ENCODE measurements at places on chromosomes 16 and 17.

DNA sequence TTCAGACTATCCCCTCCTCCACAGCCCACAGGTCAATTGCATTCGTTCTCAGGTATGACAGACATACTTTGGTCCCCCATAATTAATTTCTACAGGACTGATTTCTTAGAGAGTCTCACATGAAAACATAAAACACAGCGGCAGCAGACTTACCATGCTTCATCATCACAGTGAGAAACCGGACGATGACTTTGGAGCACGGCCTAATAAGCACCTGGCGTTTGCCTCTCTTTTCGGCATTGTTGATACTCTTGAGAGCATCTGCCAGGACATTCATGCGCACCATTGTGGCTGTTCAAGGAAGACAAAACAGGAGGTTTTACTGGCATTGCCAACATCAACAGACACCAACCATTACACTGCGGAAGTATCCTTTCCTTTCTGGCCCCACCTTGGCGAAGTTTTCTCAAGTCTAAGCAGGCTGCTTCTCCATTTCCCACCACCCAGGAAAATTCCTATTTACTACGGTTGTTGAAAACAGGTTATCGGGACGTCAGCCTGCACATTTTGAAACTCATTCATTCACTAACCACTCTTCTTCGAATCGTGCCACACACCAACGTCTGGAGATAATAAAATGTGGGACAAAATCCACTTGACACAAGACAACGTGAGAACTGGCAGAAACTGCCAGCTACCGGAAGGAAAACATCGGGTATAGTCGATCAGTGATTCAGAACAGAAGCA is 1.2 kb downstream of the RPS15A start:
- DNase-seq = peak; percentile 58

GRCh38 chr17:56978441-56979090 is 635 bp downstream of the SCPEP1 start:
- no peak for DNase-seq

GRCh38 chr16:88856122-88856827 is 472 bp downstream of the GALNS start:
- peak; percentile 5 for DNase-seq

DNA sequence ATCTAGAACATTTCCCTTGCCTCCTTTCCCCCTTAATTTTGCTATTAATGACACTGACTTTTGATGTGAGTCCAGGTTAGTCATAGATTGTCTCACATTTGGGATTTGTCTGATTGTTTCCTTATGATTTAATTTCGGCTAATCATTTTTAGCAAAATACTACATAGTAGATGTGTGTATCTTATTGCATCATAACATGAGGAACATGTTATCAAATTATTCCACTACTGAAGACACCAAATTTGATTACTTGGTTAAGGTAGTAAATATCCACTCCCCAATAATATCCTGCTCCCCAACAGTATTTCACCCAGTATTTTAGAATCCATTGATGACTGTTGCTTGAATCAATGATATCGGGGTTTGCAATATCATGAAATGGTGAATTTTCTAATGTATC is 2.7 kb downstream of the POLG2 start:
- DNase-seq = no peak

DNA sequence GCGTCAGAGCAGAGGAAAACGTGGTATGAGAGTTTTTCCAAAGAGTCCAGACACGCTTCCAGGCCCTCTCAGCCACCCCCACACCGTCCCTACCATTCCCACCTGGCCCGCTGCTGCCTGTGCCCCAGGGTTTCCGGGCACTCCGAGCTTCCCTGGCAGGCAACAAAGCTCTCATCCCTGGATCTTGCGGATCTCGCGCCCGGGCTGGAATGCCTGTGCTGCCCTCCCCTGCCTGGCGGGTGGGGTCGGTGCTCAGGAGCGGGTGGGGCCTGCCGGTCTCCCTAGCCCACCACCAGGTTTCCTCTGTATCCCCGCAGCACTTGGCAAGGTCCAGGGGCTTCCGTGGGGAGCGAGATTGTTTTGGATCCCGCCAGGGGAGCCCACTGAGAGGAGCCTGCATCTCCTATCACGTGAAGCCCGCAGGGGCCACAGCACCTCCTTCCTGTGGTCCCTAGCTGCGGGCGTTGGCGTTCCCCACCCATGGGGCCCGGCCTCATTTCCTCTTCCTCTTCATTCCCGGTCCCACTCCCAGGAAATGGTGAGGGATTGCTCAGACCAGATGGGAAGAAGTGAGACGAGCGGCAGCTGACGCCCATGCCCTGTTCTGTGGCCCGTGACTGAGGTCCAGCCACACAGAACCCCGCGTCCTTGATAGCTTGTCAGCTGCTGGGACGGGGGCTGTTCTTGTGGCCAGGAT is 11.0 kb downstream of the TBC1D24 start:
- DNase-seq = no peak

DNA sequence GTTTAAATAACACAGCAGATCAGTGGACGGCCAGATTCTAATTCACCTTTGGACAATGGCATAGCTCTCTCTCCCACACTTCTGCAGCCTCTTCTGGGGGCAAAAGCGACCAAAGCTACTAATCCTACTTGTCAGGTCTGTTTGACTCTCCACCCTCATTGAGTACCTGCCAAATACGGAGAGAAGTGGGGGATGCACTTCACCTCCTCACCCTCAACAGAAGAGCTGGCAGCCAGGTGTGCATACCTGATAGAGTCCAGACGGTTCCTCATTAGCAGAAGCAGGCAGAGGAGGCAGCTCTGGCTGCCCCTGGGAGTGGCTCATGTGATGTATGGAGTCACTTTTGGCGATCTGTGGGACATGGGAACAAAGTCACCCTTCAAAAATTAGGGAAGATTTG is 4.9 kb downstream of the DNAH3 start:
- no peak for DNase-seq

DNA sequence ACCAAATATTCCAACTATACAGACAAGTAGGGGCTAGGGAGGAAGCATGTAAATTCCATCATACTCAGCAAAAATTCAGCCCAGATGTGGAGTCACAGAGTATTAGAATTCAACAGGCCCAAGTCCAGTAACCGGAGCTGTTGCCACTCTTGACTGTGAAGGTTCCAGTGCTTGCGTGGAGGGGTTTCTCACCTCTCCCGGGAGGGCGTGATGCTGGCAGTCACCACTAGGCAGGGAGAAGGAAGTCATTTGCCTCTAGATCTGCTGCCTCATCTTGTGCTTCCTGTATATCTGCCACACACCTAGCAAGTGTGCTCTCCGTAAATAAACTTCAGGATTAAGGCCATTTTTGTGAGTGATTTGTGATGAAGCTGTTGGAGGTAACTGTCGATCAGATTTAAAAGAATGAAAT is 1.0 kb upstream of the CKLF start:
- DNase-seq = peak; percentile 40

All from dermis blood vessel endothelial cell (primary cell).